Left lung (tissue), 14 donors: ENCODE measurements at places on chromosomes 5 and 9. TPM values are rescaled to one million over a fixed set of nuclear protein-coding genes. Genes with fewer than 3 reads are reported as not detected.

- peak; percentile 65 for DNase-seq
Measured at GRCh38 chr9:114898741-114899140, 31.6 kb downstream of the TNFSF8 start.

GRCh38 chr9:129885670-129886106, 50.4 kb downstream of the USP20 start:
- DNase-seq: peak; percentile 100

GRCh38 chr5:114419067-114419388, 57.2 kb downstream of the KCNN2 start:
- no peak for DNase-seq

- no peak for DNase-seq
Measured at GRCh38 chr9:129776566-129776937, 23.7 kb upstream of the PTGES start.

GRCh38 chr5:136082390-136083193, 50.1 kb upstream of the SMAD5 start:
- peak; percentile 80 for DNase-seq

DNA sequence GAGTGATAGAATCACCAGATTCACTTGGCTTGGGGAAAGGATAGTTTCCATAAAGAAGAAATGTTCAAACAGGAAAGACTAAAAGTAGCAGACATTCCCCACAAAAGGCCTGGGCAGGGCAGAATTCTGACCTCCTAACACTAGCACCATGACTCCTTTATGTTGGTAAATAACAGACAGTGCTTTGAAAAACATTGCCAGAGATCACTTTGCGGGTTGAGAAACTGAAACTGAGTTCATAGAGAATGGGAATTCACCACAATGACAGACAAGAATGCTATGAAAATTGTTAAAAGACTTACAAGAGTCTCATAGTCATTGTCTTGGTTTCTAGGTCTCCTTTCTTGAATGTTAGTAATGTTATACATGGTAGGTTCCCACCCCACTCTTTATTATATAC, 172.5 kb upstream of the GLRA1 start:
- no peak for DNase-seq

- DNase-seq: no peak
Measured at GRCh38 chr5:102713682-102714231, 41.3 kb upstream of the PAM start.

DNA sequence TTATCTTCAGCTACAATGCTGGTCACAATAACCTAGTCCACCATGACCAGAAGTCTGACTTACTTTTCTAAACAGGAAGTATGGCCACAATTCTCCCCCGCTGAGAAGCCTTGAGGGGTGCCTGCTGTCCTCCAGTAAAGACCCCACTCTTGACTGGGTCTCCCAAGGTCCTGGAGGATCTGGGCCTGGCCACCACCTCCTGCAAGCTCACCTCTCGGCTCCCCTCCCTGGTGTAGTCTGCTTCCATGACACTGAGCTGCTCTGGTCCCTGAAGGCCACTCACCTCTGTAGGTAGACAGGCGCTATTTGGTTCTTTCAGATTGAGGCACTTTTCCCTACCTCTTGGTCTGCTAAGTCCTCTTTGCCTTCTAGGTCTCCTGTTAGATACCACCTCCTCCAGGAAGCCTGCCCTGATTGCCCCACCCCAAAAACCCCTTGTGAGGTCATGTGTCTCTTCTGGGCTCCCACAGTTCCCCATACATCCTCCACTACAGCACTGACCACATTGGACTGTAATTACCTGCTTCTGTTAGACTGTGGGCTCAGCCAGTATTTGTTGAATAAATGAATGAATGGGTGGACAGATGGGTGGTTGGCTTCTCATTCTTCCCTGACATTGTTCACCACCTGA, 62.6 kb upstream of the IER5L start:
- no peak for DNase-seq

DNA sequence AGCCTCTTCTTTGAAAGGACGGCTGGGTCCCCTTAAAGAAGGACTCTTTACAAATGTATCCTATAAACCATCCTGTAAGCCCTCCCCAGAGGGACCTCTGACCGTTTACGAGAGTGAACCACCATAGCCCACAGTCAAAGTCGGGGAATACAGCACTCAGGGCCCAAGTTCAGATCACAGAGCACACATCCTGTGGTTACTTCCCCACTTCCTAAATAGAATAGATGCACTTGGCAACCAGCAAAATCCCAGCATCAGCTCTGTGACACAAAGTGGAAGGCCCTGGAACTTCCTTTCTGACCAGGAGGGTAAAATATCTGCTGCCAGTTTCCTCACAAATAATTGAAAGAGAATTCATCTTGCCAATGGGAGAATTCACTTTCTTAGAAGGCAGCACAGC, 6.9 kb upstream of the IGFBPL1 start:
- DNase-seq: no peak

GRCh38 chr9:127778280-127779135, at the start of gene SH2D3C:
SH2D3C (minus strand) TSS chr9:127778666; CDS start chr9:127778627, 39 bp downstream.
- DNase-seq: no peak

DNA sequence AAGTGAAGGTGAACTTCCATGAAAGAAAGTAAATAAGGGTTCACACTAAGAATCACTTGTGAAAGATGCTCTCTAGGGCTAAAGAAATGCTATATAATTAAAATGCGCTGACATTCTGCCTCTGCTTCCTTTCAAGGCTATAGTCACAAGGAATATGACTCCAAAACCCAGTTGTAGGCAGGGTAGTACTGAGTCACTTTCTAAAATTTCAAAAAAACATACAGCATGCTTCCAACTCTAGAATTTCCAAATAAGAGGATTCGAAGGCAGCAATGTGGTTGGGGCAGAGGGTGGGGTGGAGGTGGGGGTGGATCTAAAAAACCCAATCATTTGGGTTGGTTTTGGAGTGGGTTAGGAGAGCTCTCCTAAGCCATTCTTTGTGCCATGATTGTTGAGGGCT, 84.6 kb downstream of the HMHB1 start:
- no peak for DNase-seq

GRCh38 chr5:6847870-6848269, 134.6 kb downstream of the TENT4A start:
- DNase-seq: no peak

GRCh38 chr5:68409259-68409658, 193.7 kb downstream of the PIK3R1 start:
- DNase-seq: no peak

- no peak for DNase-seq
Measured at GRCh38 chr9:91060520-91061343, 259.1 kb downstream of the SYK start.

DNA sequence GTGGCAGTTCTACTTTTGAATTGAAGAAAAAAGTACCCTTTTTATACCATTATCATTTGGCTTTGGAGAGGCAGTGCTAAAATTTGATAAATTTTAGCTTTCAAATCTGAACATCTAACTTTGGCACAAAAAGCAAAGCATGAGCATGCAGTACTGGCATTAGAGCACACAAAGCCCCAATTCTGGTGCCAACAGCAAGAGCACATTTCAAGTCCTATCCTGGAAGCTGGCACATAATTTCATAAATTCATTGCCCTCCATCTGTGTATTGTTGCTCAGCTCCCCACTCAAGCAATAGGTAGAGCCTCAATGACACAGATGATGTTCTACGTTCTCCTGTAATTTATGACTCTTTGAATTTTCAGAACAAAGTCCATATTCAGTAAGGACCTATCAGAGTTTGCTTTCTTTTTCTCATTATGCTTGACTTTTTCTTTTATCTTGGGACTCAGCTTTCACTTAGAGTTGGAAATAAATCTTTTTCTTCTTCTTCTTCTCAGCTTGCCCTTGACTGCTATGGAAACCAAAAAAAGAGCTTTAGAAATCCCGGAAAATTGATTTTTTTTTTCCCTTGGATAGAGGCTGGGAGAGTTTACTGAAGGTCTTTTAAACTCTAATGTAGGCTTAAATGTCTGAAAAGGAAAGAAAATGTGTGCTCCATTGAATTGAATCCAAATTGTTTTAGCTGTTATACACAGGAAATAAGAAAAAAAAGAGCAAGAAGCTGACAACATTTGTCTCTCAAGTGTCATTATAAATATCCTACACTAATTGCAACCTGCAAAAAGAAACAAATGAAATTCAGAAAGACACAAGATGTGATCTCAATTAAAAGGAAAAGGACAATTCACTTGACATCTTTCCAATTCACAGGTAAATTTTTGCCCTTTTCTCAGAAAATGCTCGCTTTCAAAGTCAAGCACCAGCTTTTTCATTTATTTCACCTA, 380.8 kb upstream of the CDH18 start:
- DNase-seq: no peak

DNA sequence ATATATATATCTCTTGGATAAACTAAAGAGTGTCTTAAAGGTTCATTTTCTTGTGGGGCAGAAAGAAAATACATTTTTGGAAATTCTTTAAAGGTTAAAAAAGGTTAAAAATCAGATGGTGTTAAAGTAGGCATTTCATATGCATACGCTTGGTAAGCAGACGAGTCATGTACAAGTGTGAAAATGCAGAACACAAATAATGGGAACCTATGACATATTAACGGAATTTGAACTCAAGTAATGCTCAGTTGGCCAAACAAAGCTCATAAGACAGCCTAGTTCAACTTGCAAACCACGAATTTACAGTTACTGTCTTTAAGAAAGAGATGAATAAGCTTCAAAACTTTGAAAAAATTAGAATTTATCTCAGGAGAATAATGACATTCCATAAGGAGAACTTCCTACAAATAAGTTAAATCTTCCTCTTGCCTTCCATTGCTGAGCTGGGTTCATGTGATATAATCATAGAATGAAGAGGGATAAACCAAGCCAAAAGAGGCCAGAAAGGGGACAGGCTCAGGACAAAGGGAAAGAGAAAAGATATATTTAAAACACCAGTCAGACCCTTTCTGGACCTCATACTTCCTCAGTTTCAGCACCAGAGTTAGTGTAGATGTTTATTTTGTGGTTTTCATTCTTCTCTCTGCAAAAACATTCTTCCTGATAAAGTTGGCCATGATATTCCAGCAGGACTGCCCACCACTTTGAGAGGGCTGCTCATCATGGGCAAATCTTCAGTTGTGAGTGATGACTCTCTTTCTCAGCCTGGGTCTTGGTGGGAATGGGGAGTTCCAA, 256.7 kb upstream of the CD180 start:
- no peak for DNase-seq

The GABRA6 gene
- polyA plus RNA-seq: not detected

The GMCL2 gene
- not detected for polyA plus RNA-seq

The SLC34A1 gene
- polyA plus RNA-seq: 0.18 TPM

The C5orf52 gene
- not detected for polyA plus RNA-seq

The MVB12B gene
- polyA plus RNA-seq: 20.3 TPM

The ALAD gene
- 40.1 TPM for polyA plus RNA-seq
